ENCODE measurements at places on chromosomes 1 and 21.
A peak's percentile ranks its signal among the peaks of the same experiment; 100 is the strongest.

- no peak overlapping the region for H3K27ac ChIP-seq
- no peaks in the 10 kb centered on the region for H3K36me3 ChIP-seq
- DNase-seq = no peak
- no peaks in the 10 kb centered on the region for H3K27me3 ChIP-seq
Measured at GRCh38 chr21:27045281-27045985, 78.5 kb upstream of the ADAMTS5 start.

DNA sequence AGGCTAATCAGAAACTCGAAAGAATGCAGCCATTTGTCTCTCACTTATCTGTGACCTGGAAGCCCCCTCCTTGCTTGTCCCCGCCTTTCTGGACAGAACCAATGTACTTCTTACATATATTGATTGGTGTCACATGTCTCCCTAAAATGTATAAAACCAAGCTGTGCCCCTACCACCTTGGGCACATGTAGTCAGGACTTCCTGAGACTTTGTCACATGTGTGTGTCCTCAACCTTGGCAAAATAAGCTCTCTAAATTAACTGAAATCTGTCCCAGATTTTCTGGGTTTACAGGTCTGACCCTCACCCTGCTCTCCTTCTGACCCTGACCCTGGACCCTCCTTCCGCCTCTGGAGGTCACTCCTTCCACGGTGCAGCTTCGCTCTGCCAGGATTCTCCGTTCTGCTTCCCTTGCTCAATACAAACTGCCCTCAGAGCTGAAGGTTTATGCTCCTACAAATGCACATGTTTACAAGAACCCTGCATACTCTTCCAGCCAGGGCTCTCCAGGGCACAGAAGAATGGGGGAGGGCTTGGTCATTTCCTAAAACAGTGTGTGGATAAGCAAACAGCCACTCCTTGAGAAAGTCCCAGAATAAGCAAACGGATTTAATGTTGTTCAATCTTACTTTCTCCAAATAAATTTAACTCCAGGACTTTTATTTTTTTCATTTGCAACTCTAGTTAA, 160.5 kb downstream of the ACTL8 start:
- no peaks in the 10 kb centered on the region for H3K36me3 ChIP-seq
- no peaks in the 10 kb centered on the region for H3K27me3 ChIP-seq

DNA sequence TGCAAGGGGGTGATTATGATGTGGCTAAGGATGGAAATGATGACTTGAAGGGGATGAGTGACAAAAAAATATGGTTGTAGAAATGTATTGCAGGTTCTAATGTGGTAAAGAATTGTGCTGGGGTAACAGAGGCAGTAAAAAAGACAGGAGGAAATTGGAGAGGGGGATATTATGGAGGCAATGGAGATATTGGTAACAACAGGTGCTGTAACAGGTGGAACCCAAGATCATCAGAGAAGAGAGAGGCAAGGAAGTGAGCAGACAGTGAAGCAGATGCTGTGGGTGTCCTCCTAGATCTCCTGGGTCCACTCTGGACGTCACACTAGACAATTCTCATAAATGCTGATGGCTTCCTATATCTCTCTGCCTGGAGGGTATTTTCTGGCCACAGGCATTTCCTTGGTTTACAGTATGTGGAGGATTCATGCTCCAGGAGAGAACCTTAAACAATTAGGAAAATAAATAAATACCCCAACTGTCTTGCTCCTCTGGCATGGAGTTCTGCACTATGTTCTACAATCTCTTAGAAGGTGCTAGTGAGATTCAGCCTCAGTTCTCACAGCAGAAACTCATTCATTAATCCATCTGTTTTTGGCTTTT, 620.3 kb upstream of the PLXNA2 start:
- H3K27ac ChIP-seq = no peak overlapping the region
- H3K27me3 ChIP-seq = no peaks in the 10 kb centered on the region
- no peak overlapping the region for H3K4me3 ChIP-seq
- no peak for DNase-seq

DNA sequence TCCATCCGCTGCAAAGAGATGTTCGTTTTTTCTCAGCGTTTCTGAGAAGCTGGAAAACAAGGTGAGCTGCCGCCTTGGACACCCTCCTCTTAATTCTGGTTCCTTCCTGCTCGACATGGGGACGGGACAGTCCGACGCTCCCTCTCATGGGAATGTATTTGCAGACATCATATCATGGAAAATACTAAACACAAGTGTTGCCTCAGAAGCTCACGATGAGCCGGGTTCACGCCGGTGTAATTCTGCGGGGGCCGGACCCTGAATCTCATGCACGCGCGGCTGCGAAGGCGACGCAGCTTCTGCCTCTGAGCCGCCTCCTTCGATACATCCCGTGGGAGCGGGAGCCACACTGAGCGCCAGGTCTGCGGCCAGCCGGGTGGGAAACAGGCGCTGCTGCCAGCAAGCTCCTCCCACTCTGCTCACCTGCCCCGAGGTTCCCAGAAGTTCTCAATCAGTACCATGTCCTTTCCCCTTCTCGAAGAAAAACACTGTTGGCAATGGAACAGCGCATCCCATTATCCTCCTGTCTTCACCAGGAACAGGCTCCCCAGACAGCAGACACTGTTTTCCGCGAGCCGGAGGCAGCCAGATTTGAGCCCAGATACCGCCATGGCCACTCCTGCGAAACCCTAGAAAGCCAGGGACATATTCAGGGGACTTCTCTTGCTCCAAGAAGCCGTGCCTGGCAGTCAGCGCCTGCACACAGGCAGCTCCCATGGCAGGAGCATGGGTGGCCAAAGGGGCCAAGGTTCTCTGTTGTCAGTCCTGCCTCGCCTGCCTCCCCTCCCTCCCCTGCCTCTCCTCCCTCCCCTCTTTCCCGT, 98.0 kb downstream of the WDR4 start:
- peaks cover 16% of the 10 kb centered on the region for H3K27me3 ChIP-seq
- H3K27ac ChIP-seq = peak overlapping the region; percentile 60

DNA sequence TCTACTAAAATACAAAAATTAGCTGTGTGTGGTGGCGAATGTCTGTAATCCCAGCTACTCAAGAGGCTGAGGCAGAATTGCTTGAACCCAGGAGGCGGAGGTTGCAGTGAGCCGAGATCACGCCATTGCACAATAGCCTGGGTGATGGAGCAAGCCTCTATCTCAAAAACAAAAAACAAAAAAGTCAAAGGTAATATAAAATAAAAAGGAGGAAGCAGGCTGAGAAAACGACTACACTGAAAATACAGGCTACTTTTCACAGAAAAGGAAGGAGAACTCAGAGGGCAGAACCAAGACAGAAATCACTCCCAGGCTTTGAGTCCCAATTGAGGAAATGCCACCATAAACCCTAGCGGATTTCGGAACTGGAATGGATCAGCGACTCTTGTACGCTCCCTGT, 5.9 kb upstream of the A3GALT2 start:
- no peak for DNase-seq
- peak overlapping the region; percentile 46 for H3K27ac ChIP-seq
- H3K4me1 ChIP-seq = peaks cover 12% of the 10 kb centered on the region
- no peaks in the 10 kb centered on the region for H3K27me3 ChIP-seq

GRCh38 chr21:25560271-25560685, 47.0 kb downstream of the MRPL39 start:
- no peak overlapping the region for H3K27ac ChIP-seq
- no peaks in the 10 kb centered on the region for H3K27me3 ChIP-seq
- peak; percentile 19 for DNase-seq
- no peak overlapping the region for H3K4me3 ChIP-seq
- no peaks in the 10 kb centered on the region for H3K36me3 ChIP-seq

- no peak overlapping the region for H3K4me3 ChIP-seq
- no peaks in the 10 kb centered on the region for H3K27me3 ChIP-seq
- no peak overlapping the region for H3K27ac ChIP-seq
Measured at GRCh38 chr1:57605933-57606332, 182.1 kb upstream of the DAB1 start.
